ENCODE measurements at places on chromosomes 7 and 10.

GRCh38 chr10:86655173-86655540 is 810 bp downstream of the OPN4 start:
- peak; percentile 2 for DNase-seq

DNA sequence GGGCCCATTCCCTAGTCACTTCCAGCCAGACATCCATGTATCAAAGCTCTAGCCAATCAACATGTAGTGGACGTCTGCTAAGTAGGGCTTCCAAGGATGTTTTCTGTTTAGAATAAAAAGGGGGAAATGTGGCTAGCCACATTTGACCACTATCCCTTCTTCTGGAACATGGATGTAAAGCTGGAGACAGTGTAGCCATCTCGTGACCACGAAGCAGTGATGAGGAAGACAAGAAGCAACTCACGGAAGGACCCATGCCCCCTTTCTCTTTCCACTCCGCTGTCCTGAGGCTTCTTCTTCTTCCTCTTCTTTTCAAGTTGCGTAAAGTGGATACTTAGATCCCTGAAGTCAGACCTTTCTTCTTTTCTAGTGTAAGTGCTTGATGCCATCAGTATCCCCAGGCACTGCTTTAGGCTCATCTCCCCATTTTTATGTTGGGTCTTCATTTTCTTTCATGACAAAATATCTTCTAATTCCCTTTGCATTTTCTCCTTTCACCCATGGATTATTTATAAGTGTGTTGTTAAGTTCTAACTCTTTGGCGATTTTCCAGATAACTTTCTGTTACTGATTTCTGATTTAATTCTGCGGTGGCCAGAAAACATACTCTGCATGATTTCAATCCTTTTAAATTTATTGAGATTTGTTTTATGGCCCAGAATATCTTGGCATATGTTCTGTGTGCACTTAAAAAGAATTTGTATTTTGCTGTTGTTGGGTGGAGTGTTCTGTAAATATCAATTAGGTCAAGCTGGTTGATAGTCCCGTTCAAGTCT is 594.5 kb downstream of the SDK1 start:
- no peak for DNase-seq

DNA sequence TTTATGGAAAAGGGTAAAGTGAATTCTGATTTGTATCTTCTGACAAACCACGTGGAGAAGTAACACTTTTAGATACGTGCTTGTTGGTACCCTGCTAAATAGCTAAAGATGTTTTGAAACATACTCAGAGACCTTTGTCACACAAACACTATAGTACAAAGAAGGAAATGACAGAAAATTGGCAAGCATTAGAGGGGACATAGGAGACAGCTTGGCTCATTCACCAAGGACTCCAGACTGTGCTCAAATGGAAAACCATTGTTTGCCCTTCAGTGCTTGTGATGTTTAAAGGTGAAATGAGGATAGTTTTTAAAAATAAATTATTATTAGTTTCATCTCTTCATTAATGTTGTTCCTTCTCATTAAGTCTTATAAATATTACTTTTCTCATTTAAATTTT is 34.0 kb upstream of the CD36 start:
- no peak for DNase-seq

- DNase-seq, result no peak
Measured at GRCh38 chr10:16386855-16387254, 50.0 kb upstream of the PTER start.

DNA sequence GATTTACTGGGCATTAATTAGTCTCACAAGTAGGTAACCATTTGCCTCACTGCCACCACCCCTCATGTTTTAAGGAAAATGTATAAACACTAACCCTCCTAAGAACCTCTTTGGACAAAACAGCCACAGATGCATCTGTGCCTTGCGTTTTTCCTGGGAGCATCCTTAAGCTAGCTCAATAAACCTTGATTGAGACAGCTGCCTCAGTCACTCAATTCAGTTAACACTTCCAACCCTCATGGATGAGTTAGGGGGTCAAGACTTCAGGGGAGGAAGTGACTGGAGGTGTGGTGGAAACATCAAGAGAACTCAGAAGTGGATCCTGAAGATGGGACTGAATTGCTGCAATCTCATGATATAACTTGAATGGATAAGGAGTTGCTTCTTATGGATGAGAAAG is 31.5 kb downstream of the CUL2 start:
- DNase-seq, result no peak

GRCh38 chr10:72081772-72082590 is 6.4 kb downstream of the SPOCK2 start:
- no peak for DNase-seq

- no peak for DNase-seq
Measured at GRCh38 chr10:54622017-54622416, 179.0 kb downstream of the PCDH15 start.

GRCh38 chr7:17146621-17147020 is 151.8 kb upstream of the AHR start:
- no peak for DNase-seq

DNA sequence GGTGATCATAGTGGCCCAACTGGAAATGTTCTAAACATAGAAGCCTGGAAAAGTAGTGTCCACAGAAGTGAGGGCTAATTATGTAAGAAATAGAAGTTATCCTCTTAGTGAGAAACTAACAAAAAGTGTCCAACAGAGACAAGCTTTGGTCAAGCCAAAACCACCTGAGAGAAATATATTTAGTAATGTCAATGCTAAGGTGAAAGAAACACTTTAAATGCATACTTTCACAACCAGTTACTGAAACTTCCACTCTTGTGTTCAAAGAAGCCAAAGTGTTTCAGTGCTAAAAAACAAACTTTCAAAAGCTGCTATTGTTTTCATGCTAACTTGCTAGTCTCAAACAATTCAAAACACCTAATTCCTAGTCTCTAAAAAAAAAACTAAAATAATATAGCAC is 18.1 kb downstream of the RAB11FIP2 start:
- DNase-seq, result no peak

DNA sequence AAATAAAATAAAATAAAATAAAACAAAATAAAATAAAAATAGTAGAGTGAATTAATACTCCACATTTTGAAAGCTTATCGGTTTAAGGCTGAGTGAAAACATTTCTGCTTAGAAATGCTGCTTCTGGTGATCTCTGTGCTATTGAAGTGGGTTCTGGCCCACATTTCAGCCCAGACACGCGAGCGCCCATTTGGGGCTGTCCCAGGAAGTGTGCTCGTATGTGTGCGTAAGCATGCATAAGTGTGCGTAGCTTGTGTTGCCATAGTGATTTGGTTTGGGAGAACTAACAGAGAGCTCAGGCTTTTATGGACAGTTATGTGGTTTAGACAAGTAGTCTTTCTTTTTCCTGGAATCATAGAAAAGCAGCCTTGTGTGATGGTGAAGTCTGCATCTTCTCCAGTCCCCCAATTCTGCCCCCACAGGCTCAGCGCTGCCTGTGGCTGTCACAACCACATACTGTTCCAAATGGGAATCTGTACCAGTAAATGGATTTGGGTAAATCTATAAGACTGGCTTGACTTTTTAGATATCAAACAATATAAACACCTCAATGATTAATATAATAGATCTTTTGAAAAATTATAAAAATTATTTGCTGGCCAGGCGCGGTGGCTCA is 29.8 kb upstream of the PURB start:
- DNase-seq, result peak; percentile 61

DNA sequence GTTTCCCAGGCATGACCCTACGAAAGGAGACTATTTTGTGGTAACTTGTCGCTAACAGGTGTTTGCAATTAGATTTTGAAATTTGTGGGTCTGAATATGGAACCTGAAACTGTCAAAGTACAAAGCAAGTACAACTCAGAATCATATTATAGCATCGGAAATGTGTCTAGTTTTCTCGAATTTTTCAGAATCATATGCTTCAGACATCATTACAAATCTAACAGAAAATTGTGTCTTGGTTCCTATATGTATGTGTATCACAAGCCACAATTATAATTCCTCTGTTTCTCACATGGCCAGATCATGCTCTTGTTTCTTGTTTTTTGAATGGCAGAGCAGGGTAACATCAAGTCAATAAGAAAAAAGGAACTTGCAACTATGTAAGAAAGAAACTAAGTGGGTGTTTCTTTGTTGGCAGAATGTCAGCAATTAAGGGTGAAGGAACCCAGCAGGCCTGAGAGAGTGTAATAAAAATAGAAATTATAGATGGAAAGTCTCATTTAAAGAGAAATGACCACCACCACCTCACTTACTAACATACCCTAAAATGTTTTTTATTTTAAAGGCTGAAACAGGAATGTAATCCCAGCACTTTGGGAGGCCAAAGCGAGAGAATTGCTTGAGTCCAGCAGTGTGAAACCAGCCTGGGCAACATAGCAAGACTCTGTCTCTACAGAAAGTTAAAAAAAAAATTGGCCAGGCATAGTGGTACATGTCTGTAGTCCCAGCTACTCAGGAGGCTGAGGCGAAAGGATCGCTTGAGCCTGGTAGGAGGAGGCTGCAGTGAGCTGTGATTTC is 51.3 kb downstream of the PRTFDC1 start:
- DNase-seq, result no peak

DNA sequence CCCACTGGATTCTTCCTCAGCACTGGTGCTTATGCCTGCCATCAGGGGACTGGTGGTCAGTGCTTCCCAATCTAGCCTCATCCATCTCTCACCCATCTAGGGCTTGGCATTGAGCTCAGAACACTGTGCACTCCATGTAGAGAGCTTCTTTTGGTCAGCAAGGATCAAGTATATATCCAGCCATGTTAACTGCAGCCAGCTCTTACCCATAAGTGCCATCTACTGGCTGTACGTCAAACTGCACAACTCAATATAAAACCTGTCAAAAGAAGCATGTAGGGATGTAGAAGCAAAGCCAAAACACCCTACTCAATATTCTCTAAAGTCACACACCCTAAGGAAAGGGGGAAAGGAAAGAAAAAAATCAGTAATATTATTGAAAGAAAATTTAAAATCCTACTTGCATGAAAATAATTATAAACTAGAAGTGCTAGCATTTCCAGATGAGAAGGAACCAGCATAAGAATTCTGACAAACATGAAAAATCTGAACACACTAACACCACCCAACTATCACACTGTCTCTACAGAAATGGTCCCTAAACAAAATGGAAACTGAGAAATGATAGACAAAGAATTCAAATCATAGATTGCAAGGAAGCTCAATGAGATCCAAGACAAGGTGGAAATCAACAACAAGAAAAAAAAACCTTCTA is 531.1 kb upstream of the STEAP1 start:
- peak; percentile 38 for DNase-seq

DNA sequence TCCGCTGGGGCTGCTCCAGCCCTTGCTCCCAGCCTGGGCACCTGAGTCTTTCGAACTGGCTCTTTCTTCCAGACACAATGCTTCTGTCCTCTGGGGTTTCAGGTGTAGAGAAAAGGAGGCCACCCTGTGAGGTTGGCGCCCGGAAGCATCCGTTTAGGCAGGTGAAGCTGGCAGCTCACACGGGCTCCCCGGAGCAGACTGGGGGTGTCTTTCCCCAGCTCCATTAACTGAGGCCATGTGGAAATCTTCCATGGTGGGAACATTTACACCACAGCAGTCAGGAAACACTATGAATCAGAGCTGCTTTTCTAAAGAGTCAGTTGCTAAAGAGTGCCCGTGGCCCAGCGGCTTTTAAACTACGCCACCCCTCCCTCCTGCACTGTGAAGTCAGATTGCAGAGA is 29.2 kb downstream of the PRKAG2 start:
- no peak for DNase-seq

GRCh38 chr7:157360483-157361025 is 23.8 kb downstream of the DNAJB6 start:
- DNase-seq, result no peak

DNA sequence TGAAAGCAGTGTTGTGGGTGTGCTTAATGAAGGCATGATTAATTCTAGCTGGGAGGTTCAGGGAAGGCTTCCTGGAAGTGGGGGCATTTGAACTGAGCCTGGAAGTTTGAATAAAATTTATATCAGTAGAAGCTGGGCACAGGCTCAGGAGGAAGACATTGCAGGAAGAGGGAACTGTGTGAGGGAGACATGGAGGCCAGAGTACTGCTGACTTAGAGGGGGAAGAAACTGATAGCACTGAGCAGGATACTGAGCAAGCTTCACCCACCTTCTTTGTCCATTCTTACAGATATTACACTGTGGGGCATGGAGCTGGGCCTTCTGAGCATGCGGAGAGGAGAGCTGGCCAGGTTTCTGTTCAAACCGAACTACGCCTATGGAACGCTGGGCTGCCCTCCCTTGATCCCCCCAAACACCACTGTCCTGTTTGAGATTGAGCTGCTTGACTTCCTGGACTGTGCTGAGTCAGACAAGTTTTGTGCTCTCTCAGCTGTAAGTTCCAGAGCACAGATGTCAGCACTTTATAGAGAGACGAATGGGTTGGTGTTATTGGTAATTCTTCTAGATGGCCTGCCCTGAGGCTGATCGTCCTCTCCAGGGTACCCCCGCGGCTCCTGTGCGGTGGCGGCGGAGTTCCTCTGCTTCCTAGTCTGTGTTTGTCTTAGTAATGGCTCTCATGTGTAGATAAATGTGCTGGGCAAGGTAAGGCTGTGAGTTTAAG is 2.1 kb downstream of the FKBP6 start:
- no peak for DNase-seq

GRCh38 chr10:49745756-49746155 is 16.4 kb downstream of the OGDHL start:
- DNase-seq, result no peak

- DNase-seq, result no peak
Measured at GRCh38 chr10:130543794-130544193, 407.6 kb downstream of the GLRX3 start.

DNA sequence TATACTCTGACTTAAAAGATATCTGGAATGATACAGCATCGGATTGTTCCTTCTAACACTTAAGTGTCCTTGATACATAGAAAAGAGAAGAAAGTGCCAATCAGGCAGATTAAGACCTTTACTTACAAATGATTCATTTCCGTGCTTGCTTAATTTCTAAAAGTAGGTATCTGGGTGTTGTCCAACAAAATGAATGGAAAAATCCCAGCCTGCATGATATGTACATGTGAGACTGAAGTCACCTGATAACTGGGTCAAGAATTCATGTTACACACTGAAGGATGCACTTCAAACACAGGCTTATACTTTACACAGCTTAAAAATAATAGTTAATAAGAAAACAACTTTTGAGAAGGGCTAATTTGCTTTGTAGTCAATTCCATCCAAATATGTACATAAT is 25.2 kb upstream of the PLXDC2 start:
- DNase-seq, result no peak

GRCh38 chr10:70320751-70321150 is 36.9 kb upstream of the NPFFR1 start:
- DNase-seq, result no peak

DNA sequence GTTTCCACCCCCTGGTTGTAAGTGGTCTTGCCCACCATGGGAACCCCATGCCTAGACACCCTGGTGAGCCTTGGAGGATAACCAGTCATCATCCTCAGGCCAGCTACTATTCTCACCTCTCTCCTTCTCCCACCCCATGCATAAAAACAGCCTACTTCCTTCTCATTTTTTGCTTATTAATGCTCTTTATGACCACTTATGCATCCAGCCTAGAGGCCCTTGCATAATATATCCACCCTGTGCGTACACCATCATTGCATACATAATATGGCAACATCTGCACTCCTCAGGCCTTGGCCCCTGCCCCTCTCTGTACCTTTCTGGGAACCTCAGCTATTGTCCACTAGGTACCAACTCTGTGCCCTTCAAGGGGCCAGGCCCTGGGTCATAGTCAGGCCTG is 91.0 kb downstream of the CDH23 start:
- DNase-seq, result no peak
